ENCODE measurements at places on chromosomes 2 and 18.

DNA sequence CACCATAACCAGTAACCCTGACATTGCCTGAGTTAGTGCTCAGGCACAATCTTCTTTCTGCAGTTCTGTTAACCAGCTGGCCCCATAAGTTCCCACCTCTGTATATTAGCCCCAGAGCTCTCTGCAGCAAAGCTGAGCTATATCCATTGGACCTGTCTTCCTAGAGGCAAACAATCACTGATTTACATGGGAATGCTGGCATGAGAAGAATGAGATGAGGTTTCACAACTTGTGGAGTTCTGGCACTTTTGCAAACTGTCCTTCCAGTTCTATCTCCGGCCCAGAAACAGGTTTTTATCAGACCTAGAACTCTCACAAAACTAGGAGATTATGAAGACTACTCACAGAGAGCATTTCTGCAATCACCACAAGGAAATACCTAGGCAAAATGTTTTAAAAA is 7.9 kb upstream of the CCBE1 start:
- no peak for DNase-seq

DNA sequence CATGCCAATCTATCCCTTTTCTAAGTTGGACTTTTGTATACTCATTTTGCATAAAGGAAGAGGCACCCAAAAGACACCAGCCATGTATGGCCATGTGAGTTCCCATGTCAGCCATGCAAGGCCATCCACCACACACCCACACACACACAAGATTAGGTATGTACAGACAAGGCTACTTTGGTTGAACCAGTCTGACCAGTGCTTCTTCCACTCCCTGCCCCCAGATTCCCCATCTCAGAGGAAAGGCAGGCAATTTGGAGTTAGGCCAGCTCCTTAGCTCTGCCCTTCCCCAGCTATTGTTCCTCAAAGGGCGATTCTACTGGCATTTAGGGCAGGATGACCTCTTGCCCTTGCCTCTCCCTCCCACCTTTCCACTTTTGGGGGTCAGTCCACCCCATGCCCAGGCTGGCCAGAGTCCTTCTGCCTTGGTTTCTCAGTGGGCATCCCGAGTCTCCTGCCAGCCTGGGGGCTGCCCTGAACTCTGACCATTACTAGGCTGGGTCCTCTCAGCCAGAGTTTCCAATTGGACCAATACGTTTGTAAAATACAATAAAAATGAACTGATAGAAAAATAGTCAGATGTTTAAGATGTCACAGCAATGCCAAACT is 101.1 kb downstream of the ZBTB7C start:
- no peak for DNase-seq

- no peak for DNase-seq
Measured at GRCh38 chr18:79801641-79802040, 3.9 kb downstream of the KCNG2 start.

DNA sequence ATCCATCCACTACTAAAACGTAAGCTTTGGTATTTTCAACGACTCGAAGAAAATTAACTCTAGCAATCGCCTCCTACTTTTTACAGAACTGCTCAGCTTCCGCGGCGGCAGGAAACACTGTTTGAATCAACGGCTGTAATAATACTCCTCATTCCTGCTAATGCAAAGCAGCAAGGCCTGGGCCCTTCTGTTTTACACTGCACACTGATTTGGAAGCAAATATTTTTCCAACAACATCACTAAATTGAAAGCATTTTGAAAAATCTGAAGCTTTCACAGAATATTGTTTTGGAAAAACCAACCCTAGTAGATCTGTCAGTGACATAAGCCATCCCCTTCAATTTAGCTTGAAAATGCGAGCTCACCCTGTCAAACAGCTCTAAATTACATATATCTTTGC is 261.2 kb downstream of the TXNL1 start:
- DNase-seq: no peak

- no peak for DNase-seq
Measured at GRCh38 chr18:10417191-10417590, 37.2 kb upstream of the APCDD1 start.

- DNase-seq: no peak
Measured at GRCh38 chr2:181738563-181738962, 58.2 kb upstream of the NEUROD1 start.

DNA sequence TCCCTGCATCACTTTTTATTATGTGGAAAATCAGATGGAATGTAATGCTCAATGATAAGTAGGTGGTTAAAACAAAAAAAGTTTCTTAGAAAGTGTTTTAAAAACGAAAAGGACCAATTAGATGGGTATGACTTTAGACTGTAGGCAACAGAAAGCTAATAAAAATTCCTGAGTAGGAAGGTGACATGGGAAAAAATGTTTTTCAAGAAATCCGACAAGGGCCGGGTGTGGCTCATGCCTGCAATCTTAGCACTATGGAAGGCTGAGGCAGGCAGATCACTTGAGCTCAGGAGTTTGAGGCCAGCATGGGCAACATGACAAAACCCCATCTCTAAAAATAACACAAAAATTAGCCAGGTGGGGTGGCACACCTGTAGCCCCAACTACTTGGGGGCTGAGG is 126.1 kb downstream of the THADA start:
- no peak for DNase-seq

DNA sequence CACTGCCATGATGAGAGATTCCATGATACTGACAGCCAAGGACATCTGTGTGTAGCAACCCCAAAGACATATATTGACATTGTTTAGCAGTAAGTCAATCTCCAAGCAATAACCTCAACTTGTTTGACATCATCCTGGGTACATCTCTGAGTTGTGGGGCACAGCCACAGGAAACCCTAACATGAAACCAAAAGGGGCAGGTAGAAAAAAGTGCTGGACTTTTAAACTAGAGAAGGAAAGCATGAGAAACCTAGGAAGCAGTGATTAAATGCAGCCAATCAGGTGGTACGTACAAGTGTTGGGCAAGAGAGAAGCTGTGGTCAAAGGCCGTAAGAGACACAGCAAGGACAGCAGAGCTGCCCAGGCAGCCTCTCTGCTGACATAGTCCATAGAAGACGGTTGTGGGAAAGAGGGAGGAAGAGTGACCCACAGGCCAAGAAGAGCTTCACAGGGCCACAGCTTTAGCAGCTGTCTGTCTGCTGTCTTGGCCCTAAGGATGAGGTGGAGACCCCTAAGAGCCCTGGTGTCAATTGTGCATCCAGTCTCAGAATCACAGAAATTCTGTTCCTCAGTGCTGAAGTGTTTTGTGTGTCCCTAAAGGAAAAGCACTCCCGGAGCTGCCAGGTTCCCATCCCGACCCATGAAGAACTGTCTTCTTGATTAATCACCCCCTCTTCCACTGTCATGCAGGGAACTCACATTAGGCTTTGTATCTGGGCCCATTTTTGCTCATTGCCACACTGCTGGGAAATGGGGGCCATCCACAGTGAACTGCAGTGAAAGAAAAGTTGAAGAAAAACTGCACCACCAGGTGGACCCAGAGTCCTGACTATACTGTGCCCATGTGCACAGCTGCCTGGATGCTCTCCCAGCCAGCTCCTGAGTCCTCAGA is 25.4 kb upstream of the CHN1 start:
- no peak for DNase-seq

GRCh38 chr2:171515672-171516298 is 6.5 kb upstream of the CYBRD1 start:
- no peak for DNase-seq

DNA sequence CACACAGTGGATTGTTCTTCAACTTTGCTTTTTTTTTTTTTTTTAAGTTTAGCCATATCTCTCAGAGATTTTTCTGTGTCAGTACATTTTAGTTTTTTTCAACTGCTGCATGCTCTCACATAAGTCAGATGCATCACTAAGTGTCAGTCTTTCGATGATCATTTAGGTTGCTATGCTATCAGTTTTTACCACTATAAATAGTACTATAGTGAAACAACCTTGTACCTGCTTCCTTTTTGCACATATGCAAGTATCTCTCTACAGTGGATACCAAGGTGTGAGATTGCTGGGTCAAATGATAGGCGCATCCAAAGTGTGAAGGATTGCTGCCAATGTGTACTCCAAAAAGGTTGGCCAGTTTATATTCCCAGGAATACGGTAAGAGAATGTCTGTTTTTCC is 33.5 kb upstream of the MAP4K3 start:
- DNase-seq: no peak

DNA sequence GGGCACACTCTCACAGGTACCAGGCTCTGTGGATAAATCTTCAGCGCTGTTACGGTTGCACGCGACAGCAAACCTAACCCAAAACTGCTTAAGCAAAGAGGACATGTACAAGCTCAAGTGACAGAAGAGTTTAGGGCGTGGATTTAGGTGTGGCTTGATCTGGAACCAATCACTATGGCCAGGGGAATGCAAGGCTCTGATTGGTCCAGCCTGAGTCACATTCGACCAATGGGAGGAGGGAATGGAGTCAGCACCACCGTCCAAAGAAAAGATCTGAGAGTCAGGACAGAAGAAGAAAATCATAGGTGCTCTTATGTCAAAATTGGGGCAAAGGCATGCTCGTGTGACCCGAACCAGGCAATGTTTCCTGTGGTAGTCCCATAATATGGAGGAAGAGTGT is 139.0 kb downstream of the TRIM43 start:
- DNase-seq: no peak

- no peak for DNase-seq
Measured at GRCh38 chr2:241965931-241966412, 96.4 kb downstream of the RTP5 start.

DNA sequence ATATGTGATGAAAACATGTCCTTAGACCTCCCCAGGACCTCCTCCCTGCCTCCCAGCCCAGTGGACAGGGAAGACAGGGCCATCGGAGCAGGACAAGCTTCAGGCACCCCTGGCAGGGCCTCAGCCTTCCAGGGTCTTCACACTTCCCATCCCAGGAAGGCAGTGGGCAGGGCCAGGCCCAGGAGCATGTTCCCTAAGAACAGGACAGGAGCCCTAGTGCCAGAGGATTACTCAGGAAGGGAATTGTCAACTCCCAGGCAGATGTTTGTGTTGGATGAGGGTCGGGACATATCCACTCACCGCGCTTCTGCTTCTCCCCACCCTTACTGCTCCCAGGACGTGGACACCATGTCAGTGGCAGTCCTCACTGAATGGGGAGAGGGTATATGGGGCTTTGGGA is 138.9 kb downstream of the TNS1 start:
- no peak for DNase-seq

- no peak for DNase-seq
Measured at GRCh38 chr2:2647141-2647541, 316.1 kb upstream of the MYT1L start.

DNA sequence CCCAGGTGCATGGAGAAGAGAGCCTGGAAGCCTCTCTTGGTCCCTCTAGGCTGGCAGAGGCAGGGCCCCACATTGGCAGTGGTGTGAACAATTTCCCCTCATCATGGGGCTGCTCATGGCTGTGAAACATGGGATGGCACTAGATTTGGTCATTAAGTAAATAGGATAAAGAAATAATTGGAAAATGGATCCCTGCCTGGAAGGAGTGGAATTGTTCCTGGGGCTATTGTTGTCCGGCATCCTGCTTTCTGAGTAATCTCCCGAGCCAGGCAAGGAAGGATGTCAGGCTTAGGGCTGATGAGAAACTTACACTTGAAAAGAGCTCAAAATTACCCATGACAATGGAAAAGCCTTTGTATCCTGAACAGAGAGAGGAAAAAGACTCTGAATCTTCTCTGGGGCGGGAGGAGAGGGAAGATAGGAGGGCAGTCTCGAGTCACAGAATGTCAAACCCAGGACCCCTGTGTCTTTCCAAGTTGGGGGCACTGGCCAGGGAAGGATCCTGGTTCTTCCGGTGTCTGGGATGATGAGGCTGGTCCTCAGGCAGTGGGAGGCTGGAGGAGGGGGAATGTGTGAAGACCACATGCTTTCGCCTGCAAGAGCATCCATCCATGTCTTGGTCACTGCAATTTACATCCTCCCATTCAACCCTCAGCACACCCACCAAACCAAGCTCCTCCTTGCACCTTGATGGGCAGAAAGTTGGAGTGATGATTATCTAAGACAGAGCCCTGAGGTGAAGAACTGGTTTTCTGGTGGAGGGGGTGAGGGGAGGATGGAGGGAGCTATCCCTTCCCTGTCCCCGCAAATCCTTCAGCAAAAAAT is 27.1 kb upstream of the STEAP3 start:
- no peak for DNase-seq

GRCh38 chr2:209734805-209735204 is 36.8 kb upstream of the UNC80 start:
- no peak for DNase-seq

GRCh38 chr18:48548011-48548771 is 9.4 kb downstream of the CTIF start:
- DNase-seq: no peak

DNA sequence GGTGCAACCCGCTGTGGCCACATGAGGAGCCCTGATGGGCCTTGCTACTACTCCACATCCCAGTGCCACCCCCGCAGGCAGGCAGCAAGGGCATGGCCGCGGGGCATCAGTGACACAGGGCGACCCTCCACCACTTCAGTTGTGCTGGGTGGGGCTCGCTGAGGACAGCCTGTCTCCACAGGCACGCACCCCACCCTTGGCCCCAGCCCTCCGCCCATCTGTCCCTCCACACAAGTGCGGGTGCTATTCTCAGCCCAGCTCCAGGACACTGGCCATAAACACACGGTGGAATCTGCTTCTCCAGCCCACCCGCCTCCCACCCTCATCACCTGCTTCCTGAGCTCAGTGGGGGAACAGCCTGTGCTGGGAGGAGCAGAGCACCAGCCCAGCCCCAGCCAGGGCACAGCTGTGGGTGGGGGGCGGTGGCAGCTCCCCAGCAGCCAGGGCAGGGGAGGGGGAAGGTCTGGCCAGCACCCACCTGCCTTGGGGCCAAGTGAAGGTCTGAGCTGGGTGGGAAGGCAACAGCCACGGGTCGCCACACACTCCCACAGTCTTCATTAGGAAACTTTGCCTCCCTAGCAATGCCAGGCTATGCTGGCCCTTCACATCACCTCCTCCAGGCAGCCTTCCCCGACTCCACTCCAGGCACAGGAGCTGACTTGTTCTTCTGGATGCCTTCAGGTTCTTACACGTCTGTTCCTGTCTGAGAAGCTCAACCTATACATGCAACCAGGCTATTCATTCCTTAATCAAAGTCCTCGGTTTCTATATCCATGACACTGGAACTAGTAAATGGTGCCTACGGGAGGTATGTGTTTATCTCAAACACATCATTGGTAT is 16.5 kb downstream of the BIN1 start:
- no peak for DNase-seq

DNA sequence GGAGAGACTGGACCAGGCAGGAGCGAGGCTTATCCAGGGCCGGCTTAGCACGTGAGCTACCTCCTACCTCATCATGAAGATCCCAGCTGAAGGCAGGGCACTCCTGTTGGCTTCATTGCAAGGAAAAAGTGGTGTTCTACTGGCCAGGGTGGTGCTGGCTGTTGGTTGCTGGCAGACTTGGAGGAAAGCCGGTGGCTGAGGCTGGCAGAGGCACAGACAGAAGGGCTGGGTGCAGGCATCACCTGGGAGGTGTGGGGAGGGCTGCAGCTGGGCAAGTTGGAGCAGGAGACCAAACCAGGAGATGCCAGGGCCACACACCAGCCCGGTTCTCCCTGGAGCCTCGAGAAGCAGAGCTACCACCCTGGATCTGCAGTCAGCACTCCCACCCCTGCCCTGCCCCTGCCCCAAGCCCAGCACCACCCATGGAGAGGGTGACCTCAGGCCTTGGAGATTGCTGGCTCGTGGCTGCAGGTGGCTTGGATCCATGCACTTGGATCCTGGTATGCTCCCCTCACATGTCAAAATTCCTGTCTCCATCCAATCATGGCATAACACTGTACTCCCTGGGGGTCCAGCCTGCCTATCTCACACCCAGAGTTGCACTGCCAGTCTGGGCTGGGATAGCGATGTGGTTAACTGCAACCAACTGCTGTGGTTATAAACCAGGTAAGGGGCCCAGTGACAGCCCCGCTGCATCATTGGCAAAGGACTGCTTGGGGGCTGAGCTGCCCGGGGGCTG is 49.7 kb downstream of the GLI2 start:
- DNase-seq: no peak
